ENCODE measurements at places on chromosomes 13 and 19. TPM values are rescaled to one million over a fixed set of nuclear protein-coding genes. Genes with fewer than 3 reads are reported as not detected.

- DNase-seq = no peak
Observed at GRCh38 chr19:37899453-37899852, 6.9 kb downstream of the WDR87 start.

KRTDAP gene
- not detected for total RNA-seq

GRCh38 chr19:6406401-6406800 is 13.4 kb upstream of the GTF2F1 start:
- no peak for DNase-seq

DNA sequence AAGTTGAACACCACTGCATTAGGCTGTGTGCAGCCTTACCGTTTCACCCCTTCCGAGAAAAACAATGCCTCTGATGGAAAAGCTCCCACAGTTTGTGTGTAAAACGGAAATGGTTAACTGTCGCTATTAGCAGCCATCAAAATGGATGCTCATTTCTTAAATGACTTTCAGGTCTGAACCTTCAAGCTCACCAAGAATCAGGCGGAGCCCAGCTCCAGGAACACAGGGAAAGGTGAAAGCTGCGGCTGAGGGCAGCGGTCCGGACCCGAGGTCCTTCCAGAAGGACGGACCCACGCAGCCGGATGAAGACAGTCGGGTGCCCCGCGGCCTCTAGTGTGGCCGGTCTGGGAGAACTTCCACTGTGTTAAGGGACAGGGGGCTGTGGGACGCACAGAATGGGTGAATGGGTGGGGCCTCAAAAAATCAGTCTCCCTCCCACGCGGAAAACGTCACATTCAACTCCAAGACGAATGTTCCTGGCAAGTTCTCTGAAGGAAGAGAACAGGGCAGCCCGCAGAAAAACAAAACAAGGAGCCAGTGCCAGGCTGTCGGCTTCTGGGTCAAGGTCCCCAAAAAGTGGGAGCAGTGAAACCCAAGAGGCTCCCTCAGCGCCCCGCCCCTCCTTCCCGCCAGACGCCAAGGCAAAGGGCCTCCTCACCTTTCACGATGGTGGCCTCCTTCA is 4.9 kb downstream of the IRS2 start:
- no peak for DNase-seq

GPC6 gene
- total RNA-seq = not detected

DNA sequence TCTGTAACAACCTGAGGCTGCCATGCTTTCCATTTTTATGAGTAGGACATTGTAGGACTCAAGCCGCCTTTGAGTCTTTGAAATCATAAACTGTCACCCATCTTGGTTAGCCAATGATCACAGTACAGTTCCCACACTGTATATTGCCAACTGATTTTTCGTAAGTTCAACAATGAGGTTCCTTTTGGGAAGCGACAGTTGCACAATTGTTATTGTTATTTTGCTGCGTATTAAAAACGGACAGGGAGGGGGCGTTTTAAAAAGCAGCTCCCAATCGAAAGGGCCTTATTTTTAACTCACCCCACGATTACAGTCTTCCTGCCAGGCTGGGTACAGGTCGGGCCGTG is 601 bp downstream of the SLC46A3 start:
- DNase-seq = no peak

ZNF681 gene
- 3.0 TPM for total RNA-seq

DNA sequence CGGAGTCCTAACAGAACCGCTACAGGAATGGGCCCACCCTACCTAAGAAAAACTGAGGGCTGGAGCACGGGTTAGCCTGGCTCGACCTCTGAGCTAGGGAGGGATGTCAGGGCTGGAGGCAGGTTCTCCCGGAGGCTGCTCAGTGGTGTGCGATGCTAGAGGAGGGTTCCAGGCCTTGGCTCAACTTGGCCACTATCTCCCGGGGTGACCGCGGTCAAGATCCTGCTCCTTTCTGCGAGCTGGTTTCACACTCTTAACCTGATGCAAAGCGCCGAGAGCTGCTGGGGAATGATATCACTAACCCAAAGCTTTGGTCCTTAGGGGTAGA is 301 bp downstream of the POP4 start:
- DNase-seq = no peak

- no peak for DNase-seq
Observed at GRCh38 chr13:49353908-49354307, 90.0 kb downstream of the CAB39L start.

DNAAF3 gene
- not detected for total RNA-seq

DNA sequence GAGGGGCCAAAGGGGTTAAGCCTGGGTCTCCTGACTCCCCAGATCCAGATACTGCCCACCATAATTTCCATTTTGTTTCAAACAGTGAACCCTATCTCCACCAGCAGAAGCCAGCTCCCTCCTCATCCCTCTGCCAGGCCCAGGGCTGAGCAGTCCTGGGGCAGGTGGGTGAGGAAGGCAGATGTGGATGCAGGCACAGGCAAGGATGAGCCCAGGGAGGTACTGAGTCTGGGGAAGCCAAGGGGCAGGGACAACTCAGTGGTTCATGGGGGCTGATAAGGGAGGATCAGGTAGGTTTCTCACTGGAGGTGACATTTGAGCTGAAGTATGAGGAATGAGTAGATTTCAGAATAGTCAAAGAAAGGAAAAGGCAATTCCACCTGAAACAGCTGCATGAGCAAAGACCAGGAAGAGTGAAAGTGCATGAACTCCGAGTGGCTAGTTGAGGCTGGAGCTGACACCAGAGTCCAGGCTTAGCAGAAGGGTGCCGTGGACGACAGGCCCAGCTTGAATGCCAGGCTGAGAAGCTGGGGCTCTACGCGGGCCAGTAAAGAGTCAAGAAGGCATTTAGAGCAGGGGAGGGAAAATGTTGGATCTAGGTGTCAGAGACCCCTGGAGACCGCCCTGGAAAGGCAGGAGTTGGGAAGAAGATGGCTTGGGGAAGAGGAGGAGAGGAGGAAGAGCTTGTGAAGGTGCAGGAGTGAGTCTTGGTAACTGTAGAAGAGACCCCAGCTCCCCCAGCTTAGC is 10.3 kb downstream of the CIC start:
- no peak for DNase-seq

GRCh38 chr19:10430505-10431253 is 10.3 kb downstream of the PDE4A start:
- no peak for DNase-seq

Measured in natural killer cell treated with Interleukin-12 subunit alpha and Interleukin-12 subunit beta and Interleukin-15 and Interleukin-18, amount 100 ng/mL, for 72 hours (primary cell).